ENCODE measurements at places on chromosomes 5 and 9. TPM values are rescaled to one million over a fixed set of nuclear protein-coding genes. Genes with fewer than 3 reads are reported as not detected.

DNA sequence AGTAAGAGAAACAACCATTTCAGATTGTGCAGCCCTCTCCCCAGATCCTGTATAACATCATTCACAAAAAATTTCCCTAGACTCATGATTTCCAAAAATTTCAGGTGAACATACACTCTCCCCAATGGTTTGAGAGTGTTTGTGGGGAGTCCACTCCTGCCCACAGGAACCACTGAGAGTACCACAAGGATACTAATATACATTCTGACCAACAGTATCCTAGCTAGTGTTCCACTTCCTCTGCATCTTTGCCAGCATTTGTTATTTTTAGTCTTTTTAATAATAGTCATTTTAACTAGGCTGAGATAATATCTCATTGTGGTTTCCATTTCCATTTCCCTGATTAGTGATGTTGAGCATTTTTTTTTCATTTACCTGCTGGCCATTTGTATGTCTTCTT lies 155.4 kb downstream of the DTWD2 start:
- no peak for DNase-seq

- peak; percentile 5 for DNase-seq
Measured at GRCh38 chr5:175614223-175614815, 43.6 kb upstream of the HRH2 start.

GRCh38 chr5:177389241-177390169 lies 5.3 kb downstream of the SLC34A1 start:
- DNase-seq, result no peak

- DNase-seq, result no peak
Measured at GRCh38 chr9:22117511-22118384, 108.6 kb upstream of the CDKN2B start.

DNA sequence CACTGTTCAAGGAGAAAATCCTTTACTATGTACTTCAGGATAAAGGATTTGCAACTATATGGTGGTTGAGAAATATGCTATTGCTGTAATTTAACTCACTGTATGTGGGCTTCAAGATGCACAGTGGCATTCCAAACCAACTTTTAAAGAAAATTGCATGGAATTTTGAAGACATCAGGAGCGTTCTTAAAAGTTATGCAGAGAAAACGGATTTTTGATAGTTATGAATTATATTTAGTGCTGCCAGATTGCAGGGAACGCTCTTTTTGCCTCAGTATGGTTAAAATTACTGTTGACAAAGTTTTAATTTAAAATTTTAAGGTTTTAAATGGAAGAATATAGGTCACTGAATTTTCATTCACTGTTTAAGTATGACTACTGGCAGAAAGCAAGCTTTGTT lies 336.1 kb upstream of the EFNA5 start:
- DNase-seq, result no peak

DNA sequence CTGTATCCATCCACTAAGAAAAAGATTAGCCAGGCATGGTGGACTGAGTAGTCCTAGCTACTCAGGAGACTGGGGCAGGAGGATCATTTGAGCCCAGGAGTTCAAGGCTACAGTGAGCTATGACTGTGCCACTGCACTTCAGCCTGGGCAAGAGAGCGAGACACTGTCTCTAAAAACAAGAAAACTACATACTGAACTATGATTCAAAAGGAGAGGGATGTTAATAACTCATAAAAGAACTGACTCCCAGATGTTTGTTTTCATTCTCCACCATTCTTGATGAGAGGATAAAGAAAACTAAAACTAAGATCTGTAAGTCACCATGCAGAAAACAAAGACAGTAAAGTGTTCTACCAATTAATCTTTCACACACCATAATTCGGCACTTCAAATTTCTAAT lies 53.5 kb downstream of the AUH start:
- no peak for DNase-seq

GRCh38 chr9:126295082-126295477 lies 31.5 kb upstream of the MVB12B start:
- DNase-seq, result no peak

- no peak for DNase-seq
Measured at GRCh38 chr5:92678640-92679039, 902.4 kb downstream of the NR2F1-AS1 start.

DNA sequence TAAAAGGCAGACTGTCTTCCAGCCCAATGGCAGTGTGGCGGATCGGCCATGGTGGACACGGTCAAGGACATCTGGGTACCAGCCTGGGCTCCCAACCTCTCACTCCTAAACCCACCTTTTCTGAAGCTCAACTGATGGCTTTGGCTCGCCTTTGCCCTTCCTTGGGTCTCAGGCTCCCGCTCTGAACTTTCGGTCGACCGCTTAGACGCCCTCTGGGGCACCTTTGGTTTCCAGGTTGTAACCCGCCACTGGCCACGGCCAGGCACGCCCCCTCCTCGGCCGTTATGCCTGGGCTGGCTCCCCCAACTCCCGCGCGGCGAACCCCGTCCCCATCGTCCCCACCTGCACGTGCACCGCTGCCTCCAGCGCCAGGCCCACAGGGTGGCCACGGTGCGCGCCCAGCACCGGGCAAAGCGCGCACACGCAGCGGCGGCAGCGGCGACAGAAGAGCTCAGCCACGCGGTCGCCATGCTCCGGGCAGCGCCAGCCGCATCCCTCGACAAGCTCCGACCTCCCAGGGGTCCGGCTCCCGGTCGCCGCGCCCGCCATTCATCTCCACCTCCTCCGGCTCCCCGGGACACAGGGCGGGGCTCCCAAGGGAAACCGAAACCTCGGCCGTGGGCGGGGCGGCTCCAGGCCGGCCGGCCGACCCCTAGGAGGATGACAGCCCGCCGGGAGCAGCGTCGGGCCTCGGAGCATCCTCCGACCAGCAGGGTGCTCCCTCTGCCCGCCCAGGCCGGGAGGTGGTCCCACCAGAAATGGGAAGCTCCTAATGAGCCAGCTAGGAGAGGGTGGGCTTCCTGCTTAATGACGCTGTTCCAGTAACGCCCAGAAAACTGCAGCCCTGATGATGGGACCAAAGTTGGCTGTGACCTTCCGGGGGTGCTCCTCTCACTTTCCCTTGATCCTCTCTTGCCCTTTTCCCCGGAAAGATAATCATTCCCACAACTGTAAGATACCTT lies at the start of gene TRIM14:
TSS of gene TRIM14 (minus strand) at position 583 of the 962 bp plus-strand sequence. CDS start at position 549, 34 bp downstream.
- peak; percentile 66 for DNase-seq

DNA sequence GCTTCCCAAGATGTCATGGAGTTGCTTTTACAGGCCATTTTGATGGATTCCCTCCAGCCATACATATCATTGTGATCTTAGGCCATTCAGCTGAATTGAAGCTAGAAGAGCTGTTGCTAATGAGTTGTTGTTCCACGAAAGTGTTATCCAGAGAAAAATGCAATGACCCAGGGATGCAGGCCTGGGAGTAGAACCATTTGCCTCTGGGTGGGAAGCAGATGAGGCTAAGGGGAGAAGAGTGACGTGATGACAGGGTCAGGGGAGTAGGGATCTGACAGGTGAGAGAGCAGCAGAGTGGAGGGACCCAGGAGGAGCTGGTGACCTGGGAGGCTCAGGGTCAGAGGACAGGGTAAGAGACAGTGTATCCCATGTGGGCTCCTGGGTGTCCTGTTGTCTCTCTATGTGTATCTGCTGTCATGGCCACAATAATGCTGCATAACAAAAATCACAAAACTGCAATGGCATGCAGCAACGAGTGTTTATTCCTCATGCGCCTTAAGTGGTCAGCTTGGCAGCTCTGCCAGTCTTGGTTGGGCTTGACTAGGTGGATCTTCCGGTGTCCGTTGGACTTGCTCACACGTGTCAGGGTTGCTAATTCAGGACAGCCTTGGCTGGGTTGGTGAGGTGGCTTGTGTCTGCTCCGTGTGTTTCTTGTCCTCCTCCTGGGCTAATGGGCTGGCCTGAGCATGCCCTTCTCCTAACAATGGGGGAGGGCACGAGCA lies 90.6 kb downstream of the LIFR start:
- DNase-seq, result no peak

GRCh38 chr9:38331141-38331540 lies 61.4 kb upstream of the ALDH1B1 start:
- no peak for DNase-seq

DNA sequence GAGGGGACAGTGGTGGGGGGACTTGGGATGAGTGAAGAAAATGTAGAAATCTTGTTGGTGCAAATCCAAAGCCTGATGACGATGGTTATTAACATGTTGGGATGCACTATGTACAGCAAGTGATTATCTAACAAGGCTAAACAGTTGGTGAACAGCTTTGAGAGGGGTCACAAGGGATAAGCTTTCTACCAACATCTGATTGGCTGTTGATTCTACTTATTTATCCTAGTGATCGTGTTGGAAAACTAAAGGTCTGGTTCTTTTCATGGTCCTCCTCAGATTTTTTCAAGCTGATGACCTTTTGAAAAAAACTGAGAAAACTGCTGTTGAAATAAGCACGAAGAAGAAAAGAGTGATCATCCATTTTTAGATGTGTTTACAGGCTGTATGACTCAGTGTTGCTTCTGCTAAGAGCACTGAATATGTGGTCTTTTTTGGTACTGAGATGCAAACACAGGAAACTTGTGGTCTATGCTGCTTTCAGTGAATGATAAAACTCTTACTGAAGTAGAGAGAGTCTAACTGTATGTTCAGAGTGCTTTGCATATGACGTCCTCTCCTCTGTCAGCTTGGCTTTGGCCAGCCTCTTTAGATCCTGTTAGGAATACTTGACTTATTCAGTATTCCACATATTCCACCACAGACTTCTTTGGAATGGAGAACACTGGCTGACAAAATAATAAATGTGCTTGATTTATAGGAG lies 174.8 kb downstream of the SLF1 start:
- DNase-seq, result no peak

DNA sequence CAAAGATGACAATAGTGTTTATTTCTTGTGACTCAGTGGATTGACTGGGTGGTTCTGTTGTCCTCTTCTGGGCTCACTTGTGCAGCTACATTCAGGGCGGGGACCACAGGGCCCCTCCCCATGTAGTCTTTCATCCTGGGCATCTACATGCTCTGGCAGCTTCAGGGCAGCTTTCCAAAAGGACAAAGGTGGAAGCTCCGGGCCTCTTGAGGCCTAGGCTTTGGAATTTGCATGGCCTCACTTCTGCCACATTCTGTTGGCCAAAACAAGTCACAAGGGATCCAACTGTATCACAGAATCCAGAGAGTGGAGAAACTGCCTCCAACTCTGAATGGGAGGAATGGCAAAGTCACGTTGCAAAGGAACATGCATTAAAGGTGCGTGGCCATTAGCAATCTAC lies 64.3 kb downstream of the ARHGAP26 start:
- no peak for DNase-seq

Gene HEMGN
- polyA plus RNA-seq, result 6.2 TPM

Gene CERCAM
- polyA plus RNA-seq, result 48.3 TPM

Gene MRPL50
- 22.2 TPM for polyA plus RNA-seq

Gene GPX8
- 64.3 TPM for polyA plus RNA-seq

Gene RANBP17
- 44.0 TPM for polyA plus RNA-seq

Gene FNIP1
- 21.5 TPM for polyA plus RNA-seq

Gene SIT1
- 0.51 TPM for polyA plus RNA-seq

Gene PCDHA5
- 0.11 TPM for polyA plus RNA-seq

Gene XRCC4
- 8.8 TPM for polyA plus RNA-seq

Gene C9orf43
- 1.2 TPM for polyA plus RNA-seq

Data from left lung (tissue), 14 donors.